ENCODE measurements at places on chromosomes 3 and 15.

GRCh38 chr3:44066806-44067205 lies 174.9 kb upstream of the TOPAZ1 start:
- no peak for DNase-seq

- no peak for DNase-seq
These were observed 137.9 kb downstream of the CBLB start for GRCh38 chr3:105730801-105731354.

DNA sequence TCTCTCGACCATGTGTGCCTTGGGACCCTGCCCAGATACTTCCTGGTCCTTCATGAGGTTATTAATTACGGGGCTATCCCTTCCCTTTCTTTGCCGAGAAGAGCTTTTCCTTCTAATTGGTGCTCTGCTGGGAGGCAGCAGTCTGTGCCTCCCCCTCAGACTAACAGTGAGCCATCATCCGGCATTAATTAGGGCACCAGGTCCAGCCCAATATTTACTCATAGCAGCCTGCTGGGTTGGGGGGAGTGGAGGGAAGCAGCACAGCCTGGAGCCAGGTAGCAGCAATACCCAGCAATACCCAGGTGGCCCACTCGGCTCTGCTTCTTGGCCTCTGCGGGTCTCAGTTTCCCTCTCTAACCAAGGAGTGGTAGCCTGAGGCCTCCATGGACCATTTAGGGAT lies 20.1 kb downstream of the CACNA2D2 start:
- DNase-seq = no peak

DNA sequence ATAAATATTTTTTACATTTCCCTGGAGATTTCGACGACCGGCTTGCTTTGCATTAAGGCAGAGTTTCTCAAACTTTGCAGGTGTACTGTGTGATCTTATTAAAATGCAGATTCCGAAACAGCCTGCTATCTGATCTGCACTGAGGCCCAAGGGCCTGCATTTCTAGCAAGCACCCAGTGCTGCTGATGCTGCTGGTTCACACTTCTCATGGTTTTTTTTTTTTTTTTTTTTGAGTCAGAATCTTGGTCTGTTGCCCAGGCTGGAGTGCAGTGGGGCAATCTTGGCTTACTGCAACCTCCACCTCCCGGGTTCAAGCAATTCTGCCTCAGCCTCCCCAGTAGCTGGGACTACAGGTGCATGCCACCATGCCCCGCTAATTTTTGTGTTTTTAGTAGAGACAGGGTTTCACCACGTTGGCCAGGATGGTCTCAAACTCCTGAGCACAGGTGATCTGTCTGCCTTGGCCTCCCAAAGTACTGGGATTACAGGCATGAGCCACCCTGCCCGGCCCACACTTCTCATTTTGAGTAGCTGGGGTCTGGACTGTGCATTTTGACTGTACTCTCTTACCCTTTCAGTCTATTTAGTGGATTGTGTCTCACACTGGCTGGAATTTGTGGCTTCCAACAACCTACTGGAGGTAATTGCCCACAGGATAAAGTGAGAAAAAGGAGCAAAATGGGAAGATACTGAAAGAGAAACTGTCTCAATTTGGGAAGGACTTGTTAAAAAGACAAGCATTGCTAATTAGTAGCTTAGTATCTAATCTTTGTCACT lies 94.1 kb downstream of the ITPR1 start:
- no peak for DNase-seq

GRCh38 chr3:181929501-181929900 lies 217.8 kb downstream of the SOX2 start:
- no peak for DNase-seq

GRCh38 chr15:75052972-75053747 lies 29.8 kb downstream of the PPCDC start:
- no peak for DNase-seq

DNA sequence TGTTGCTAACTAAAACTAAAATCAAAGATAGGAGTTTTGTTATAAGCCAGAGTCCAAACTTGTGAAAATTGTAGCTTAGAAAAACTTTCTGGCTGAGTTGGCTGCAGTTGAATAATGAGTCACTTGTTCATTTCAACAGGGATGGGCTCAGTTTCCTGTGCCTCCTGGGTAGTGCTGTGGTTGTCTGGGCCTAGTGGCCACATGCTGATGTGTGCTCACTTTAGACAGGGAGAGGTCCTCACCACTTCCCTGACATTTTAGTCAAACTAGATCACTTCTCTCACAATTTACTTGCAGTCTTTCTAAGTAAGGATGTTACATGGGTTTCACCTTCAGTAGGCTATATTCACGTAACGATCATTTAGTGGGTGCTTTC lies 6.3 kb upstream of the UBE2Q2 start:
- DNase-seq = no peak

Measured in activated CD8-positive, alpha-beta memory T cell treated with anti-CD3 and anti-CD28 coated beads for 1 hour (primary cell).